ENCODE measurements at places on chromosomes 7 and 10. TPM values are rescaled to one million over a fixed set of nuclear protein-coding genes. Genes with fewer than 3 reads are reported as not detected.
A peak's percentile ranks its signal among the peaks of the same experiment; 100 is the strongest.

DNA sequence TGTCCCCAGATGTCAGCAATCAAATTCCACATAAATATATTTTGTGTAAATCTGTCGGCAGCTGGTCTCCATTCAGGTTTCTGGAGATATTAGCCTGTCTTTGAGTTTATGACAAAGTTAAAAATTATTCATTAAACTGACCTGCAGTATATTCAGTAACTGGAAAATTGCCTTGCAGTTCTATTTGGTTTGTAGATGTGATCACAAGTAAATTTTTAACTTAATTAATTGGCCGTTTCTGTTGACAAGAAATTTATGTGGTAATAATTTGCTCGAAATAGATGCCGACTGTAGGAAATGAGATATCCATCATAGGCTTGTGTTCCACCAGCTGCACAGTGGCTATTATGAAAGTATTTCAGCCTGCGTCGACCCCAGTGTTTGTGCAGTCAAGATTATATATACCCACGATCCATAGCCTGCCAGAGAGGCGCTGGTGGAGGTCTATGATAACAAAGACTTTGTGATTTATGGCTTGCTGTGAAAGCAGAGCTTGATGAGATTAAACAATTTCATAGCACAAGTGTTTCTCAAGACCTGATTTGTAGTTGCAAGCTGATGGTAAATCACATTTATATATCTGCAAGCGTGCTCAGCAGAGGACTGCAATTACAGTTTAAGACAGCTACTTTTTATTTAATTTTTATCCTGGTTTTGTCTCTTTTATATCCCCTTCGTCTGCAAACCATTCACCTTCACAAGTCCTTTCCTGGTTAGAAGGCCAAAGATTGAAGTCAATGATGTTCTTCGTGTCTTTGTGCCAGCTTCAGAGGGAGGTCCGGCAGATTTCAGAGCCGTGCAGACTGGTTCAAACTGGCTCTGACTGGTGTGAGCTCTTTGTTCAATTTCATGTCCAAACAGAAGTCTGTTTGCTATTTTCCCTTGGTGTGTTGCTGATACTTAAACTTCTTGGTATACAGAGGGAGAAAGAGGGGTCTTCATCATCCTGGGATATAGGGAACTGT, 850.9 kb downstream of the LRMDA start:
- no peaks in the 10 kb centered on the region for H3K27me3 ChIP-seq
- no peak for DNase-seq
- H3K4me3 ChIP-seq: no peak overlapping the region
- H3K27ac ChIP-seq: no peak overlapping the region

MKRN1 gene
- total RNA-seq: 72.7 TPM

DNA sequence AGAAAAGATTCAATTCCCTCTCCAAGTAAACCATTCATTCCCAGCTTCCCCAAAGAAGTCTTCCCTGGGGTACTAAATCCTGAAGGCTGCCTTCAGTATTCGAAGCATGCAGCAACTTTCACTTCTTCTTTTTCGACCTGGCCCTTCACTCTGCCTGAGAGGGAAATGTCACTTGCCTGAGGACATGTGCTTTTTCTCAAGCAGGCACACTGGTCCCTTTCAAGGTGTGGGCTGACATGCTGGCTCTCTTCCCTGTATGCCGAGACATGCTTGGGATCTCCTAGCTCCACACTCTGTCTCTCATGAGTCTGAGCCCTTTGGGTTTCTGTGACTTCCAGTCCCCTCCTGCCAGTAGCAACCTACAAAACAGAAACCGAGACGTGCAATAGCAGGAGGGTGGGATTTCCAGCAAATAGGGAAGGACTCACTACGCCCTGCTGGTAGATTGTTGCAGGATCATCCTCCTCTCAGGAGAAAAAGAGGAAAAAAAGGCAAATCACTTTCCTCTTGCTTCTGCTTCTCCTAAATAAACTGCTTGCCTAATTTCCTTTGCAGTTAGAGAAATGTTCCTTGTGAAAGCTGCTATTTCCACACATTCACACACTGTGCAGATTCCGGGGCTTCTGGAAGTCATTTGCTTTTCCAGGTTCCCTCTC, 33.5 kb downstream of the FIGNL1 start:
- H3K27me3 ChIP-seq: 0 out of 2 replicates have a peak, but pooled peaks cover 14% of the 10 kb centered on the region
- no peak overlapping the region for H3K27ac ChIP-seq
- DNase-seq: no peak
- H3K4me3 ChIP-seq: no peak overlapping the region
- H3K4me1 ChIP-seq: no peaks in the 10 kb centered on the region

DNA sequence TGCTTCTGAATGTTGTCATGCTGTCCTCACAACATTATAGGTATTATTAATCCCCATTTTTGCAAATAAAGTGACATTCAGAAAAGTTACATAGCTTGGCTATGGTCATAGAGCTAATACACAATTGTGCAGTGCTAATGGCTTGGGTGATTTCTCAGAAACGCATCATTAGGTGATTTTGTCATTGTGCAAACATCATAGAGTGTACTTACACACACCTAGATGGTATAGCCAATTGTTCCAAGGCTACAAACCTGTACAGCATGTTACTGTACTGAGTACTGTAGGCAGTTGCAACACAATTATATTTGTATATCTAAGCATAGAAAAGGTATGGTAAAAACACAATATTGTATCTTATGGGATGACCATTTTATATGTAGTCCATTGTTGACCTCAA, 91.0 kb downstream of the BTAF1 start:
- no peak overlapping the region for H3K27ac ChIP-seq
- H3K27me3 ChIP-seq: no peaks in the 10 kb centered on the region
- H3K4me3 ChIP-seq: no peak overlapping the region
- H3K4me1 ChIP-seq: peaks cover 4% of the 10 kb centered on the region
- DNase-seq: no peak
- peaks cover 54% of the 10 kb centered on the region for H3K36me3 ChIP-seq

LANCL2 gene
- total RNA-seq: 11.7 TPM

BMPR1A gene
- total RNA-seq: 41.7 TPM

DNA sequence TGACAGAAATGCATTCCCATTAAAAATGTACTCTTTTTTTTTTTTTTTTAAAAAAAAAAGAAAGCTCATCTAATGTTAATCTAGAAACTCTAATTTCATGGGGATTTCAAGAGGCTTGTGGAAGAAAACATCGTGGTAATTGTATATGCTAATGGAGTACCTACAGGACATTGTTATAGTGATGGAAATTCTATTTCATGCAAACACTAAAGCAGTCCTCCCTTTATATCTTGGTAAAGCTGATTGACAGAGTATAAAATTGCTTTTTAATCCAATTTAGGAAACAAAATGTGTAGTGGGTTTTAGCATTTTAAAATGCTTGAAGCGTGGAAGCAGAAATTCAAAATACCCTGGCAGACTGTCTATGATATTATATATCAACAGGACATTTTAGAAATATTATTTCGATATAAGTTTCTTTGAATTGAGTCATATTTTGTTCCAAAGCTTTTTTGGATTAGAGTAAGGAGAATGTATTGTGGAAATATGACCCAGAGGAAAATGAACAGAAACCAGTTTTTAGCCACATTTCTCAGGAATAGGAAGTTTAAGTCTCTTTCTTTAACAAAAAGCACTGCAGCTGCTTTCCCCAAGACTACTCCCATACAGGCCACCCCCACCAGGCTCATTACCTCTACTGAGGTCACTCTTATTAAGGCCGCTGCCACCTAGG, 121.9 kb downstream of the WNT2 start:
- no peaks in the 10 kb centered on the region for H3K36me3 ChIP-seq
- H3K4me3 ChIP-seq: no peak overlapping the region
- peaks cover 9% of the 10 kb centered on the region for H3K4me1 ChIP-seq
- no peak for DNase-seq
- H3K27me3 ChIP-seq: no peaks in the 10 kb centered on the region
- H3K27ac ChIP-seq: no peak overlapping the region

LYZL2 gene
- not detected for total RNA-seq

CYP2C9 gene
- total RNA-seq: not detected

GRCh38 chr10:101829561-101830315, 11.5 kb upstream of the OGA start:
- H3K4me3 ChIP-seq: peak overlapping the region; percentile 73
- DNase-seq: peak; percentile 46
- no peaks in the 10 kb centered on the region for H3K27me3 ChIP-seq
- H3K27ac ChIP-seq: peak overlapping the region; percentile 60
- H3K4me1 ChIP-seq: 0 out of 2 replicates have a peak, but pooled peaks cover 4% of the 10 kb centered on the region

ETV1 gene
- 14.5 TPM for total RNA-seq

GRCh38 chr10:71752391-71753090, 20.8 kb downstream of the VSIR start:
- peaks cover 9% of the 10 kb centered on the region for H3K36me3 ChIP-seq
- H3K27ac ChIP-seq: no peak overlapping the region
- no peak for DNase-seq
- no peak overlapping the region for H3K4me3 ChIP-seq

DNA sequence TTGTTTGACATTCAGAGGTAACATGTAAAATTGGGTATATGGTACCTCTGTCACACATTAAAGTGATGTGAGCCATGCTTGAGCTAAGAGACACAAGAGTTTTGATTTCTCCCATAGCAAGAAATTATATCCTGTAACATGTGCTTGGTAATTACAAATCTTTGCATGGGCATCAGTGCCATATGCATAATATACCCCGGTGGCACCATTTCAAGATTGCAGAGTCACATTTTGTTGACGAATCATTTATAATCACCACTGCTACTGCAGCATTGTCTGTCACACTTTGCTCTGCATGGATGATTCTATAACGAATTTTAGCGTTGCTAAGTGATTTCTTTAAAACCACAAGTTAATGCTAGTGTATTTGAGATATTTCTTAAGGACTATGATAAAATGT, 443.7 kb upstream of the LRRN3 start:
- no peaks in the 10 kb centered on the region for H3K4me1 ChIP-seq
- no peak for DNase-seq
- H3K36me3 ChIP-seq: no peaks in the 10 kb centered on the region

AKR1C3 gene
- 36.2 TPM for total RNA-seq

DNA sequence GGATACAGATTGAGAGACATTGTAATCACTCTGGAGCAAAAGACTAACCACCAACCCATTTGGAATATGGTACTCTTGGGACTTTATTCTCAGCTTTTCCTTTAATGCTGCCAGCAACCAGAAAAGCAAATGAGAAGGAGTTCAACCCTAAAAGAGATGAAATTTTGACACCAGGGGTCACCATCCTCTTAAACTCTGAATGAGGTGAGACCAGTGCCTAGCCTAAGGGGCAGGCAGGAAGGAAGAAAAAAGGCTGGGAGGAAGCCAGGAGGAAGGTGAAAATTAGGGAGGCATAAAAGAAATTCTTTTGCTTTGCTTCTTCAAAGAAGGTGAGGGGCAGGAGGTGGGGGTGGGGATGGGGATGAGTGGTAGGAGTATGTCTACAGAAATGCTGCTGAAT, 135.8 kb downstream of the JAZF1 start:
- DNase-seq: no peak
- no peak overlapping the region for H3K27ac ChIP-seq
- H3K27me3 ChIP-seq: no peaks in the 10 kb centered on the region

Data from GM23248 (cell line).